Fibroblast of mammary gland (primary cell): ENCODE measurements at places on chromosomes 2 and 18.

GRCh38 chr2:37711831-37712230 is 40.4 kb upstream of the CDC42EP3 start:
- DNase-seq: peak; percentile 64

- DNase-seq: no peak
Observed at GRCh38 chr2:53511549-53511948, 256.1 kb upstream of the CHAC2 start.

DNA sequence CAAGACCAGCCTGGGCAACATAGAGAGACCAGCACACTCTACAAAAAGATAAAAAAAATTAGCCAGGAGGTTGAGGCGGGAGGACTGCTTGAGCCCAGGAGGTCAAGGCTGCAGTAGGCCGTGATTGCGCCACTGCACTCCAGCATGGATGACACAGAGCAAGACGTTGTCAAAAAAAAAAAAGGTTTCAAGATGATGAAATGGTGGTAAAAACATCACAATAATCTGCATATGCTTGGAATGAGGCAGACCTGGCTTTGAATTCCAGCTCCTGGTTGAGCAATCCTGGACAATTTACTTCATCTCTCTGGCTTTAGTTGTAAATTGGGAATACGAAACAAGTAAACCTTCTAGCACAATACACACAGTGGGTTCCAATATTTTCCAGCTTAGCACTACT is 24.1 kb downstream of the USP40 start:
- DNase-seq: peak; percentile 91

GRCh38 chr2:24009680-24010476 is at the start of gene MFSD2B:
MFSD2B (plus strand) TSS chr2:24010085; CDS start chr2:24010097, 12 bp downstream.
- no peak for DNase-seq

GRCh38 chr18:12086677-12087470 is 6.8 kb upstream of the ANKRD62 start:
- DNase-seq: no peak

DNA sequence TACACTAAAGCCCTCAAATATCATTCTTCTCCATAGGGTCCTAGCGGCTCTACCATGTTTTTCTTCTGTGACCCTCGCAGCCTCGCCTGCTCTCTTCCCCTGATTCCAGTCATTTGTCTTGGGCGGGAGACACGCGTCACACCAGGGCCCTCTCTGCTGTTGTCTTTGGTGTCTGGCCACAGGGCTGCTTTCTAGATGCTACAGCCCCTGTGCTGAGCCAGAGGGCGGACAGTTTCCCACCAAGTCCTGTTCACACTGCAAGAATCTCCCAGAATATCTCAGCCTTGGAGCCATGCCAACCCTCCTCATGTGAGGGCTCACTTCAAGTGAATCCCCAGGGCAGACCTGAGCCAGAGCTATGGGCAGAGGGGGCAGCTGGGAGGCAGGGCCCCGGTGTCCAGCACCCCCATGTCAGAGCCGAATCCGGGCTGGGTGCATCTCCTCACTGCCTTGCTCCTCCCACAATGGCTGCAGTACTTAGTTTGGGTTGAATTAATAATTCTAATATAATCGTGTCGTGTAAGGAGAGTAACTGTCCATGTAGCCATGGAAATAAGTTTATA is 42.1 kb downstream of the DIPK1C start:
- no peak for DNase-seq

GRCh38 chr2:191846515-191847476 is at the start of gene CAVIN2:
CAVIN2 (minus strand) TSS chr2:191847088; CDS start chr2:191846925, 163 bp downstream.
- DNase-seq: peak; percentile 86

- DNase-seq: peak; percentile 94
Observed at GRCh38 chr2:109164739-109165221, 35.8 kb downstream of the SH3RF3 start.

GRCh38 chr18:9766076-9766481 is 58.0 kb downstream of the RAB31 start:
- DNase-seq: no peak

- DNase-seq: no peak
Observed at GRCh38 chr2:205617905-205618304, 64.4 kb upstream of the NRP2 start.

- DNase-seq: no peak
Observed at GRCh38 chr2:43776324-43776723, 2.5 kb downstream of the DYNC2LI1 start.

DNA sequence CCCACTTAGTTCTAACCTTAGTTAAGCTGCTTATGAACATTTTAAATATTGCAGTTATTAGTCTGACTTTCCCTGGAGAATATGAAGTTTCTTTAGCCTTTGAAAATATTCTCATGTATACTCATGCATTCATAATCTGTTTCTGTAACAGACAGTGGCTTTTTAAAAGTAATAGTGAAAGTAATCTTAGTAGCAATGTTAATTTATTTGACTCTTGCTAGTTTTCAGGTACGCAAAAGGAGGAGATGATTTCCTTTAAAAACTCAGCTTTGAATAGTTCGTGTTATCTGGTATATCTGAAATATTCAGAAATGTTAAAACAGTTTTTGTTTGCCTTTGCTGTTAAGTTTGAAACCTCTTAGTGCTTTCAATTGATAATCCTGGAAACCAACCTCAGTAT is 3.8 kb downstream of the ANKRD12 start:
- DNase-seq: no peak

- peak; percentile 7 for DNase-seq
Observed at GRCh38 chr2:1824202-1824905, 80.0 kb upstream of the PXDN start.

DNA sequence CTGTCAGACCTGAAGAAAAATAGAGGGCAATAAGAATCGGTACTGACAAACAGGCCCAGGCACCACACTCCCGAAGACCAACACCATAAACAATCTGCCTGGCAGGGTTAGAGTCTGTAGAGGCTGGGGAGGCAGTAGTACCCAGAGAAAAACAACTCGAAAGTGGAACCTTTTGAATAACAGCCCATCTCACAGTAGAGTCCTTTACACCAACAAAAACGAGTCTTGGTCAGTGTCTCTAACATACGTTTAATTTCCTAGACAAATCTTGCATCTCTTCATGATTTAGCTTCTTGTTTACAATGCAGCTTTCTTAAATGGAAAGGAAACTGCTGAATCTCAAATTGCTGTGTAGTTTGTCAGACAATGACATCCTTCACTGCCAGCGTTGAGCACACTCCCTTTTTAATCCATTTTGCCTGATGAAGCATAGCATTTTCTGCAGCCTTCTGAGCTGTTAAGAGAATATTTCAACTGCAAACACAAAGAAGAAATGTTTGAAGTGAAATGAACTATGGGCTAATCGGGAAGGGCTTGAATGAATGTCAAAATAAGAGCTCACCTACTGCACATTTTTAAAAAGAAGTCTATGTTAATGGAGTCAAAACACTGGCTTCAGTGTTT is 73.1 kb upstream of the DSG1 start:
- DNase-seq: no peak

GRCh38 chr18:49754866-49755265 is 58.5 kb downstream of the ACAA2 start:
- DNase-seq: peak; percentile 31

GRCh38 chr2:134412639-134412999 is 158.7 kb downstream of the MGAT5 start:
- no peak for DNase-seq

- DNase-seq: peak; percentile 49
Observed at GRCh38 chr2:191012845-191013681, 908 bp downstream of the STAT1 start.

DNA sequence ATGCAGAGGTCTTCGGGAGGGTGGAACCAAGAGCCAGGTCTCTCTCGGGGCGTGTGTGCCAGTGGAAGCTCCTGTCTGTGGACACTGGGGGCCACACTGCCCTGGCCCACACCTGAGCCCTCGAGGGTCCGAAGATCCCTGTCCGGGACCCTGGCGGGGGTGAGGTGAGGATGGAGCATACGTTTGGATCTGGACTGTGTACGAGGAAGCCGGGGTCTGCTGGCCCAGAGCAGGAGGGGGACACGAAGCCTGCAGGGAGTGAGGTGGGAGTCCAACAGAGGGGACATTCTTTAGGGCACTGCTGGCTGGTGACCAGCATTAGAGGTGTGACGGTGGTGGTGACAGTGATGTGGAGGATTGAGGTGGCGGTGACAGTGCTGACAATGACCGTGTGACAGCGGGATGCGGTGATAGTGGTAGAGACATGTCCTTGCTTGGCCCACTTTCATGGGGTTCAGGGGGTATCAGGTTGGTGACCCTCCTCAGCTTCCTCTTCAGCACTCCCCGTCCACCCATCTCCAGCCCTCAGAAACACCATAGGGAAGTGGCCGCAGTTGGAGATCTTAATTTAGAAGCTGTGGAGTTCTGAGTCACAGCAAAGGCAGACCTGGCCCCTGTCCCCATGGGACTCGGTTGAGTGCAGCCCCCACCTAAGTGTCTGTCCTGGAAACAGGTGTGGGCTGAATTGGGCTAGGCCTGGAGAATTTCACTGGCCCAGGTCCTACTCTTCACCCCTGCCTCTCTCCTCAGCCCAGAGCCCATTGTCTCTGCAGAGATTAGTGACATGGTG is 252.0 kb downstream of the DYSF start:
- DNase-seq: no peak

GRCh38 chr2:47541848-47542450 is 139.0 kb downstream of the MSH2 start:
- DNase-seq: no peak

GRCh38 chr2:207869784-207870778 is 100.4 kb upstream of the FZD5 start:
- peak; percentile 86 for DNase-seq

DNA sequence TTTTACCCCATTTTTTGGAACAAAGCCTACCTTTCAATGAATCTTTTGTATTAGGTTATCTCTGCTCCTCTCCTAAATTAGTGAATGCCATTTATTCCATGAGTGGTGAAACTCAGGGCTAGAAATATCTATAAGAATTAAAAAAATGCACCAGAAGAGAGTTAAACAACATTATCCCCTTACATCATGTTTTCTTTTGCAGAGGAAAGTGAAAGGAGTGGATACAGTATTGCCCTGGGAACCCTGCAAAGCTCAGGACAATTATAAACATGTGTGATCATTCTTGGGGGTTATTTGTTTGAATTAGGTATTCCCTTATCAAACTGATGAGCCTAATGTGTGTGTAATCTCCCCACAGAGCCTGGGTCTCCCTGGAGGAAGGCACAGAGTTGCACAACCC is 559.2 kb downstream of the RNF144A start:
- no peak for DNase-seq

DNA sequence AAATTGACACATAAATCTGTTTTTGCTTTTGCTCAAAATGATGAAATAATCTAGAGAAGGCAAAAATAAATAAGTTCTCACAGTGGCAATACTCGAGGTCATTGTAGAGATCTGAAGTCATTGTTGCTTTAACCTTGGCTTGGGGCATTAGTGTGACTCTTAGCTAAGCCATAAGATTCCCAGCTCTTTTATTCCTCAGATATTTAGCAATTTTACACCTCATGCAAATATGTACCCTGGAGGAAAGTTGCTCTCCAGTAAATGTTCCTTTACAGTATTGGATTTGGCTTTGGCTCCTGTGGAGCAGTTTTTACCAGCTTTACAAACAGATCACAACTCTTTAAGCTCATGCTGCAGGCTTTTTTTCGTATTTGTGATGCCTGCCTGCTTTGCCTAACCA is 134.2 kb upstream of the NABP1 start:
- DNase-seq: peak; percentile 12

DNA sequence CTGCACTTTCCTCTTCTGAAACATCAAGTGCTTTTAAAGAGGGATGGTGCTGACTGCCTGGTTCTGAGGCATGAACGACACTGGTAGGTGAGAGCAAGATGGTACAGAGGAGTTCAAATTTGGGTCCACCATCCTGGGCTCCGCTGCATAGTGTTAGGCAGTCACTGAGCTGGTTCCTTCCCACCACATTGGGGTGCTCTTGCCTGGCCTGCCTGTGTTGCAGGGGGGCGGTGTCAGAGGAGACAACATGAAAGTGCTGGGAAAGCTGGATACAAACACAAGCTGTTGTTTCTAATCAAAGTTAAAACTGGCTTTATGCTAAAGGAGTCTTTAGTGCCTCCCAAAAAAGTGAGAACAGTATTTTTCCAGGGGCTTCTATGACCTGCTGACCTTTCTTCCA is 258.1 kb downstream of the GBX2 start:
- no peak for DNase-seq

- DNase-seq: peak; percentile 99
Observed at GRCh38 chr2:65366595-65367125, 65.7 kb downstream of the SPRED2 start.

- DNase-seq: no peak
Observed at GRCh38 chr2:197089655-197090054, 163.1 kb upstream of the PGAP1 start.

- no peak for DNase-seq
Observed at GRCh38 chr2:219633276-219634065, 6.0 kb downstream of the SLC4A3 start.

DNA sequence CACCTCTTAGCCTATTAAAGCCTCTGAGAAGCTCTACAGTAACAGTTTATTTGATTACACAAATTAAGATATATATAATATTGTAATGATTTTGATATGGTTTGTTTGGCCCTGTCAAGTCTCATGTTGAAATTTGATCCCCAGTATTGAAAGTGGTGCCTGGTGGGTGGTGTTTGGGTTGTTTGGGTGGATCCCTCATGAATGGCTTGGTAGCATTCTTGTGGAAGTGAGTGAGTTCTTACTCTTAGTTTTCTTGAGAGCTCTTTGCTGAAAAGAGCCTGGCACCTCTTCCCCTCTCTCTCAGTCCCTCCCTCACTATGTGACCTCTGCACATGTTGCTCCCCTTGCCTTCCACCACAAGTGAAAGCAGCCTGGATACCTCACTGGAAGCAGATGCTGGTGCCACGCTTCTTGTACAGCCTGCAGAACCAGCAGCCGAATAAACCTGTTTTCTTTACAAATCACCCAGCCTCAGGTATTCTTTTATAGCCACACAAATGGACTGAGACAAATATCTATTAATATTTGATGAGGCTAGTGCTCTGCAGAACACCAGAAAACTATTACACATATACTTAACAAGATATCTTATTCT is 52.8 kb downstream of the SLC4A10 start:
- DNase-seq: no peak

DNA sequence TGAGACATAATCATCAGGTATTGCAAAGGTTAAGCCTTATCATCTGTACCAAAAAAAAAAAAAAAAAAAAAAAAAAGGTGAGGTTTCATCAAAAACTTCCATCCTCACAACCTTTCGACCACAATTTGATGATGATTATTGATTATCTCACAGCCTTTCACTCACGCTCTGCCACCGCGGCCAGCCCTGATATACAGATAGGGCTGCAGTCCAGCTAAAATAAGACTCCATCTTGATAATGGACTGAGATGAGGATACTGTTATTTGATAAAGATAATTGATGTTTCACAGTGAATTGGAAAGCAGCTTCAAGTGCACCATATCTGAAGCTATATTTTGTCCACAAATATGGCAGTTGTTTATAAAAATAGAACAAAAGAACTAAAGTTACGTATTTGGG is 159.7 kb upstream of the BOD1L2 start:
- DNase-seq: no peak
